ENCODE measurements at places on chromosomes 6 and 20.

- DNase-seq: no peak
Measured at GRCh38 chr6:68497927-68498326, 137.2 kb upstream of the ADGRB3 start.

- no peak for DNase-seq
Measured at GRCh38 chr6:147549531-147549930, 41.0 kb downstream of the SAMD5 start.

DNA sequence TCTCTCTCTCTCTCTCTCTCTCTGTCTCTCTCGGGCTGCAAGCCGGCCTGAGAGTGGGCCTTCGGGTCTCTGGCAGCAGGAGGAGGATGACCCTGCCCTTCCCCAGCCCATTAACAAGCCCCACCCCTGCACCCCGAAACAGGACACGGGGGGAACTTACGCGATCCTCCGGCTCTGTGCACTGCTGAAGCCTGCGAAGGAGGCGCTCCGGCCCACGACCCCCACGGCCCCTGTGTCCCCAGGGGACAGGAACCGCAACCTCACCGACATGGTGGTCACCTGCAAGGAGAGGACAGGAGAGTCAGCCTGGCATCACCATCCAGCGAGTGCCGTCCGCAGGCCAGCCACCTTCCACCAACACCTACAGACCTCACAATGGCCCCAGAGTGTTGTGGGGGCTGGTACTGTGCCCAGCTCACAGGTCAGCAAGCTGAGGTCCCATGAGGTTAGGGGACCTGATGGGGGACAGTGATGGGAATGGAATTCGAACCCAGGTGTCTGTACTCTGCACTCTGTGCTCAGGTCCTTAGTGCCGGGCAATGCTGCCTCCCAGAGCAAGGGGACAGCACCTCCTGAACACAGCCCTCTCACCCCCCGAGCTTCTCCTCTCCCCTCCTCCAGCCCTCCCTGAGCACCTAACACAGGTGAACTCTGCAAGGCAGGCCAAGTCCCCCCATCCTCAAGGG is 60.6 kb downstream of the RIPOR3 start:
- no peak for DNase-seq

GRCh38 chr6:47032974-47033765 is 9.0 kb downstream of the ADGRF1 start:
- DNase-seq: no peak

- DNase-seq: no peak
Measured at GRCh38 chr6:40832691-40833090, 206.3 kb downstream of the UNC5CL start.

DNA sequence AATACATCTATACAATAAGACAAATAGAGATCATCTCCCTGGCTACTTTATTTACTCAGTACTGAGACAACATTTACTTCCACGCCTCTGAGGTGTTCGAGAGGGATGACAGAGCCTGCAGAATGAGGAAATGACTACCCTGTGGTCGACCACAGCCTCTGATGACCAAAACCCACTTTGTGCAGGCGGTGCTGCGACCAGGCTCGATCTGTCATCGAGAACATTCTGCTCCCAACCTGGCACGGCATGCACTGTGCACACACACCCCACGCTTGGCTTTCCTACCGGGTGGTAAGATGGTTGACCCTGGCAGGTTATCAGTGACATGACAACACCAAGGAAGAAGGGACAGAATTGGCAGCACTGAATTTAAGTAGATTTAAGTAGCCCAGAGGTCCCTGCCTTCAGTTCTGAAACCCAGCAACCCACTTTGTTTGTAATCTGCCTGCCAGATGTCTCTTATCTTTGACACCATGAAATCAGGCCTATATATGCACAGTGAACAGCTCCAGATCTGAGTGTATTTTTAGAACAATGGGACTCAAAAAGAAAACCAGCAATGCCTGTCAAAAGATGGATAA is 42.6 kb downstream of the TTI1 start:
- peak; percentile 23 for DNase-seq

DNA sequence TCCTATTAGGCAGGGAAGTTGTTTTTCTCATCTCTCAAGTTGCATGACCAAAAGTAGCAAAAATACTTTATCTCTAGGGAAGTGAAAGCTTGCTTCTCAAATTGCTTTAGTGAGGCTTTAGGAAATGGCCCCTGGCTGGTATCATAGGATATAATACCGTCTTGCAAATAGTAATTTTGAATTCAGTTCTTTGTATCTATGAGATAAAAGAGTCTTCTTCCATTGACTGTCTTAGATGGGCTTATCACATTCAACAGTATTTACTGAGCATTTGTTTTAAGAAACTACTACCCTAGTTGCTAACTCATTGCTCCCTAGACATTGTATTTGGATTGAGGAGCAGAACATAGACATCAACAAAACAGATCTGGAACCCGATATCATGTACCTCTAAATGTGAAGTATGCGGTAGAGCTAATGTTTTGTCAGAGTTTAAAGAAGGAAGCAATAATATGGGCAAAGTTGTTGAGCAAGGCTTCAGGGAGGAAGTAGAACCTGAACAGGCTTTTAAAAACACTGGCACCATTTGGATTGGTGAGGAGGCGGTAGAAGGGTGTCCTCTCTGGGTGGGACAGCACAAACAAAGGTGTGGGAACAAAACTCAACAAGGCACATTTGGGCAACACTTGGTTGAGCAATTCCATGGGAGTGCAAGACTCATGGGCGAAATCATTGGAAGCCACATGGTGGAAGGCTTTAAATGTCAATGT is 101.5 kb downstream of the SGK1 start:
- no peak for DNase-seq

DNA sequence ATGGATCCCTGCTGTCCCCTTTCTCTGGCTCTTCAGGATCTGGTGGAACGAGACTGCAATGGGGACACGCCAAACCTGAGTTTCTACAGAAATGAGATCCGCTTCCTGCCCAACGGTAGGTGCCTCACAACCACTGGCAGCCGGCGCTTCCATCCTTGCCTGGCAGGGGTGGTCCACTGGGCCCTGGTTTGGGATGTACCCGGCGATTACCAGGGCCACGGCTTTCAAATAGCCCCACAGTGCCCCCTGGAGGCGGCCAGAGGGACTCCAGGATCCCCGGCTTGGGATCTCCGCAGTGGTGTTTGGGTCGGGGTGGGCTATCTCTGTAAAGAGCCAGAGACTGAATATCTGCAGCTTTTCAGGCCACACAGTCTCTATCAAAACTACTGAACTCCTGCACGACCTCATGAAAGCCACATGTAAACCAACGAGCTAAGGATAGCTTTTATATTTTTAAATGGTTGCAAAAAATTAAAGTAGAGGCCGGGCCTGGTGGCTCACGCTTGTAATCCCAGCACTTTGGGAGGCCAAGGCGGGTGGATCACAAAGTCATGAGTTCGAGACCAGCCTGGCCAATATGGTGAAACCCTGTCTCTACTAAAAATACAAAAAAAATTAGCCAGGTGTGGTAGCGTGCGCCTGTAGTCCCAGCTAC is 3.7 kb downstream of the OGFR start:
- DNase-seq: peak; percentile 81

- no peak for DNase-seq
Measured at GRCh38 chr20:49395183-49395582, 87.3 kb downstream of the KCNB1 start.

DNA sequence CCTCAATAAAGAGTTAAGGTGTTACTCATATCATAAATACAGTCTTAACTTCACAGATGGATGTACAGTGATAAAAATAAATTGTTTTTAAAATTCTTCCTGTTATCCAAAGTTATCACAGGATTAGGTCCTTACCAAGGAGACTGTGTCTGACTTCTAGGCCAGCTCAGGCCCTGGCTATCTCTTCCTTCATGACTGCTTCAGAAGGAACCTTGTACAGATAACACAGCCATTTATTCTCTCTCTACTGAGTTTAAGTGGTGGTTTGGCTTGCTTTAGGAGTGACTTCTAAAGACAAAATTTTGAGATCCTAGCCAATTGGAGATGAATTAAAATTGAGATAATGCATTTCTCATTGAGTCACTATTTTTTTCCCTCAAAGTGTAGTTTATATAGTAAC is 40.8 kb upstream of the RNF182 start:
- DNase-seq: no peak

GRCh38 chr20:63919130-63919529 is 24.2 kb downstream of the DNAJC5 start:
- DNase-seq: no peak

DNA sequence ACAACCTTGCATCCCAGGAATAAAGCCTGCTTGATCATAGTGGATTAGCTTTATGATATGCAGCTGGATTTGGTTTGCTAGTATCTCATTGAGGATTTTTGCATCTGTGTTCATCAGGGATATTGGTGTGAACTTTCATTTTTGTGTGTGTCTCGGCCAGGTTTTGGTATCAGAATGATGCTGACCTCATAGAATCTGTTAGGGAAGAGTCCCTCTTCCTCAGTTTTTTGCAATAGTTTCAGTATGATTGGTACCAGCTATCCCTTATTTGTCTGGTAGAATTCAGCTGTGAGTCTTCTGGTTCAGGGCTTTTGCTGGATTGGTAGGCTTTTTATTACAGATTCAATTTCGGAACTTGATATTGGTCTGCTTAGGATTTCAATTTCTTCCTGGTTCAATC is 132.5 kb downstream of the ZFAND3 start:
- no peak for DNase-seq

DNA sequence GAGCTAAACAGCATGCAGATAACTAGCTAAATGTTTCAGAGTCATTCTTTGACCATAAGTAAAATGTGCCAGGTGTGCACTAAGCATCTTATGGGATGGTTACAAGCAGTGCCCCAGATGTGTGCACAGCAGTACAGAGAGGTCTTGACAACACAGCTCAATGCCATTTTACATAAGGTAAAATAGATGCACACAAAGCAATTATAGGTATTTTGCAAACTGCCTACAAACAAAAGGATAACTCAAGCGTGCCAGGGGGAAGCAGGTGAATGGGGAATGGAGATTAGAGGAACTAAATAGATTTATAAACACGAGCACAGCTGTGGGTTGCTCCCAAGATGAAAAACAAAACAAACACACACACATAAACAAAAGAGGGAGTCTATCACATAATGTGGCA is 64.8 kb downstream of the SLC2A10 start:
- DNase-seq: no peak
